ENCODE measurements at places on chromosomes 6 and 20.

DNA sequence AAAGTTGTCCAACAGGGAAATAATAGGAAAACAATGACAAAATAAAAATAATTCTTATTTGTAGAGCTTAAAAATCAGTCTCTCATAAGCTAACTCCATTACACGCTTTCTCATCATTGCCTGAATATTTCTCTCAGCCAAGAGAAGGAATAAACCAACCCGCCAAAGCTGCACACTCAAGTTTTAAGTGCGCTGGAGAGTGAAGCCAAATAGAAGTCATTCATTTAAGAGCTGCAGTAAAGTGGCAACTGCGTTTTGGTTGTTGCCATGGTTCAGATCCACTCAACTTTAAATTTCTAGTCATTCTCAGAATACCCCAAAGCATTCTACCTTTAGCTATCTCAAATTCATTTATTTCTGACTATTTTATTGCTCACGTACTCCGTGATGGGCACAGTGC lies 230.7 kb downstream of the CBLN4 start:
- DNase-seq = no peak

- DNase-seq = no peak
These were observed 55.6 kb downstream of the ZNF292 start for GRCh38 chr6:87210979-87211378.

GRCh38 chr6:35354361-35355135 lies 12.2 kb downstream of the PPARD start:
- DNase-seq = no peak

GRCh38 chr6:158556113-158556512 lies 3.8 kb upstream of the TMEM181 start:
- no peak for DNase-seq

DNA sequence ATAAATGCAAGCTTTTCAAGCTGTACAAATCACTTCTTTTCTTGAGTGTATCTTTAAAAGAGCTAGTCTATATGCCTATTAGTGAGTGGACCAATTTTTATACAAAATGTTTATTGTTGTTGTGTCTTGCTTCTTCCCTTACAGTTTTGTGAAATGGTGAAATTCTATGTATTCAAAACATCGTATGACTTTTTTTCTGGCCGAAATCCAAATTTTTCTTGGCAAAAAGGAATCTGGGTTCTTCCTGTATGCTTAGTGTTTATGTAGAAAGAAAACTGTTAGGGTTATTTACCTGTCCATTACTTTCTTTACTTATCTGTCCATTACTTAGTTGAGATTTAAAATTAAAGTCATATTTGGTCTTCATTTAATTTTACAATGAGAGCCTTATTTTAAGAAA lies 153.9 kb downstream of the MMS22L start:
- no peak for DNase-seq

DNA sequence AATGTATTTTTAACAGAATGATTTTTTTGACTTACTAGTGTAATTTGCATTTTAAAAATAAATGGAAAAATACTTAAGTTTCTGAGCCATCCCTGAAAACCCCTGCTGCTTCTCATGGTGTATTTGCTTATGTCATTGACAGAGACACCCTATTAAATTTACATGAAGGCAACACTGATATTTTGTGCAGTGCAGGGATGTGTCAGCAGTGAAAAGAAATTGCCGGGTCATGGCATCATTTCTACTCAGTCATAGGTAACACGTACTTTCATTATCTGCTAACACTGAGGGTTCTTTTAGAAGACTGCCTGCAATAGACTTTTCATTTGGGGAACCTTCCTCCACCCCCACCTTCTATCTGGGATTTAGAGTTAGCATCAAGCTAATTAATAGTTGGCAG lies 136.7 kb upstream of the RNF217 start:
- DNase-seq = no peak

DNA sequence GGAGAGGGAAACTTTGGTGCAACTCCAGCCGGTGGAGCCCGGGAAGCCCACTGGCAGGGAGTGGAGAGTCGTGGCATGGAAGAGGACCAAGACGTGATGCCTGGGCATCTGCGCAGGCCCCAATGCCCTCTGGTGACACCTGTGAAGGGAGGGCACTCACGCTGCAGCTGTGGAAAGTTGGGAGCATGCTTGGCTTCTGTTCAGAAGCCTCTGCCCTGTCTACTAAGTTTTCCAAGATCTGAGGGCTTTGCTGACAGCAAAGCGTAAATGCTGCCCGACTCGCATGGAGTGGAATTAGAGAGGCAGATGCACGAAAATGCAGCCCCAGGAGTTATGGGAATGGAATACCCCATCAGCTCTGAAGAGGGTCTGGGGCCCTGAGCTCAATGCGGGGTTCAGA lies 75.7 kb downstream of the SYNDIG1 start:
- DNase-seq = no peak

DNA sequence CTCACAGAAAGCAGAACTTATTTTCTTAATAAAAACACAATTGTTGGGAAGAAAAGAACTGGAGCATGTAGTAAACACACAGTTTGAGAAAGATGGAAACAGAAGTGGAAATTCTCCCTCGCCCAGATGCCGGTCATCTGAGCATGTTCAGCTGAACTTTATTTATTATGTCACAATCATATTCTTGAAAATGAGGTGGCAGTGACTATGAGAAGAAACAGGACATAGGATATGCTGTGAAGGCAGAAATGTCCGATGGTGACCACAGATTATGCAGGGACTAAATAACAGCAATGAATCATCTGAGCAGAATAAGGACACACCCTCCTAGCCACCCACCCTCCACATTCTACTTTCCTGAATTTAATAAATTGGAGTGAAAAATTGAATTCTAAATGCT lies 425.3 kb upstream of the NOX3 start:
- DNase-seq = no peak

DNA sequence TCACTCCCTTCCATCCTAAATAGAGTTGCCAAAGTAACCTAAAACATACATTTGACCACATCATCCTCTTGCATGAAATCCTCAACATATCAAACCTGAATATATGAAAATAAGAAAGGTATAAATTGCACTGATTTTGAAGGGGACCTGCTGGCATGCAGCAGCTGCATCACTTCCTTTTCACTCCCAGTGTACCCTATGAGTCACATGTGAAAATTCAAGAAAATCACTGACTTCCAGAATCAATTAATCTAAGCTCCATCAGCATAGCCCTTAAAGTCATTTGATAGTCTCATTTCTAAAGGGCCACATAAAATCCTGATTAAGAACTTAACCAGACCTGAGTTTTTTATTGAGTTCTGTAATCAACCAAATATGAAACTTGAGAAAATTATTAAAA lies 24.3 kb downstream of the SNX14 start:
- no peak for DNase-seq
